Head of caudate nucleus (tissue), 42 donors: ENCODE measurements at places on chromosomes 3 and 15.

DNA sequence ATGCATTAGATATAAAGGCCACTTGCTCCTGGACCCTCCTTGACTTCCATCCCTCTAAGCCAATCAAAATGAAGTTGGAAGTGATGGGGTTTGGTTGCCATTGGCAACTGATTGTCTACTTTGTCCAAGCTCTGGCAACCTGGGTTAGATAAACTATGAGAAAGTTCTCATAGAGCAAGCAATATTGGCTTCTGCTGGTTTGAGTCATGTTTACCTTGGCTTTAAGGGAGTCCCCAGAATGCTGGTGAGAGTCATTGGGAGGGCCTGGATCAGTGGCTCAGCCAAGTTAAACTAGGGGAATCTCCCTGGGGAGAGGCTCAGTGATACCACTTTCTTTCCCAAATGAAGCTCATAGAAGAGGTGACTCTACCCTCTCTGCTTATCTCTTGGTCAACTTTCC, 176.3 kb upstream of the ROPN1 start:
- no peak for DNase-seq

- no peak for DNase-seq
Measured at GRCh38 chr3:48716508-48716981, 476 bp downstream of the IP6K2 start.

GRCh38 chr3:52230461-52230860, 5.0 kb upstream of the TLR9 start:
- DNase-seq: no peak

- DNase-seq: peak; percentile 92
Measured at GRCh38 chr3:133038089-133038730, at the start of gene TMEM108. Gene TMEM108, plus strand, starts transcription at chr3:133038391.

GRCh38 chr3:68997887-68998286, 15.6 kb downstream of the EOGT start:
- no peak for DNase-seq

DNA sequence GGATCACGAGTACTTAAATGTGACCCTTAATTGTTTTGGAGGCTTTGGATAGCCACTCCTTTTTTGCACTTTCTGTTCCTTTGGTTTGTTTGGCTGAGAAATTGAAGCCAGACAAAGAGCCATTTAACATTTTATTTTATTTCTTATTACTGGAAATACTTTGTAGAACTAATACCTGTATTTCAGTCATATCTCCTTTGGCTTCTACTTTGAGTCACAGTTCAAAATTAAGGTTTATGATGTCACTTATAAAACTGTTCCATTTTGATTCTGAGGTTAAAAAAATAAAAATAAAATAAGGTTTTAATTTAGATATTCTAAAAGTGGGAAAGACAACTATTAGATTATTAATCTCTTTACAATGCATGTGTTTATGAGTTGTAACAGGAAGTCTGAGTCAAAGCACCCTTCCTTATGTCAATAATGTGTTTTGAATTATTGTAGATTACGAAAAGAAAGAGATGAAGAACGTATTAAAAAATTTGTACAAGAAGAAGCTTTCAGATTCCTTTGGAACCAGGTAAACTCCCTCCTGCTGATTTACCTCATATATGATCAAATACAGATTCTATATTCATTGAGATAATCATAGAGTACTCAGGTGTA, 16.9 kb upstream of the NXPE3 start:
- no peak for DNase-seq

GRCh38 chr3:174125267-174125824, 727.8 kb downstream of the NLGN1 start:
- no peak for DNase-seq

- DNase-seq: no peak
Measured at GRCh38 chr3:127473244-127474024, 117.1 kb downstream of the TPRA1 start.

DNA sequence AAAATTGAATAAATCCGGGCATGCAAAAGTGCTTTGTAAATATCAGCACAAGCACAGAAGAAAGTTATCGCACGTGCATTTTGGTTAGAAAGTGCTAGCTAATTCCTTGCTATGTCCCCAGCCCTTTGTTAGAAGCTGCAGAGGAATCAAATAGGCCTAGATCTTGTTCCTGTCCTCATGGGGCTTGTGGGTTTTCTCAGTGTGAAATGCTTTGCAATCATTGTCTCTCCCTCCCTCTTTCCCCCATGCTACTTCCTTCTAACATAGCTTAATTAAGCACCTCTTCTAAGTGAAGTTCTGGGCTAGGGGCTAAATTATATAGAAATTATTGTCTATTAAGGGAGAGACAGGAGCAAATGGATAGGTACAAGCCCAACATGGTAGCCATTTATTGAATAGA, 271.7 kb downstream of the RPLP1 start:
- no peak for DNase-seq
